ENCODE measurements at places on chromosomes 16 and 17. TPM values are rescaled to one million over a fixed set of nuclear protein-coding genes. Genes with fewer than 3 reads are reported as not detected.

GUCY2D gene
- total RNA-seq = not detected

TBC1D26 gene
- total RNA-seq = not detected

FBXW10 gene
- not detected for total RNA-seq

TOB1 gene
- total RNA-seq = 12.0 TPM

SP6 gene
- total RNA-seq = not detected

CFAP97D1 gene
- not detected for total RNA-seq

KRTAP4-6 gene
- total RNA-seq = not detected

TNP2 gene
- not detected for total RNA-seq

B3GNT9 gene
- 42.4 TPM for total RNA-seq

STAC2 gene
- total RNA-seq = not detected

CES4A gene
- total RNA-seq = 2.2 TPM

KRT33A gene
- not detected for total RNA-seq

GPRC5C gene
- 24.4 TPM for total RNA-seq

MT1M gene
- 10.3 TPM for total RNA-seq

LHX1 gene
- total RNA-seq = 0.49 TPM

ST6GALNAC2 gene
- not detected for total RNA-seq

NLRP1 gene
- total RNA-seq = 35.1 TPM

FBXL16 gene
- under 0.01 TPM for total RNA-seq

MFAP4 gene
- total RNA-seq = 20.2 TPM

TBC1D3C gene
- not detected for total RNA-seq

BICDL2 gene
- total RNA-seq = not detected

CCL16 gene
- total RNA-seq = not detected

KRT39 gene
- total RNA-seq = not detected

MEIOC gene
- not detected for total RNA-seq

HS3ST2 gene
- not detected for total RNA-seq

TBC1D3G gene
- not detected for total RNA-seq

LITAFD gene
- not detected for total RNA-seq

TLCD2 gene
- 10.1 TPM for total RNA-seq

NFAT5 gene
- total RNA-seq = 53.9 TPM

KRTAP1-5 gene
- not detected for total RNA-seq

TPSG1 gene
- total RNA-seq = not detected

SCARF1 gene
- 1.3 TPM for total RNA-seq

NGFR gene
- not detected for total RNA-seq

Data from fibroblast of the aortic adventitia (primary cell).